Activated T-helper 1 cell treated with Interleukin-2 at 50 U/mL for 16 hours (primary cell): ENCODE measurements at places on chromosomes 16 and 17.

- no peak for DNase-seq
Observed at GRCh38 chr17:33285413-33285812, 7.7 kb downstream of the ASIC2 start.

GRCh38 chr16:30032083-30032819 lies 1.2 kb upstream of the TLCD3B start:
- peak; percentile 33 for DNase-seq

DNA sequence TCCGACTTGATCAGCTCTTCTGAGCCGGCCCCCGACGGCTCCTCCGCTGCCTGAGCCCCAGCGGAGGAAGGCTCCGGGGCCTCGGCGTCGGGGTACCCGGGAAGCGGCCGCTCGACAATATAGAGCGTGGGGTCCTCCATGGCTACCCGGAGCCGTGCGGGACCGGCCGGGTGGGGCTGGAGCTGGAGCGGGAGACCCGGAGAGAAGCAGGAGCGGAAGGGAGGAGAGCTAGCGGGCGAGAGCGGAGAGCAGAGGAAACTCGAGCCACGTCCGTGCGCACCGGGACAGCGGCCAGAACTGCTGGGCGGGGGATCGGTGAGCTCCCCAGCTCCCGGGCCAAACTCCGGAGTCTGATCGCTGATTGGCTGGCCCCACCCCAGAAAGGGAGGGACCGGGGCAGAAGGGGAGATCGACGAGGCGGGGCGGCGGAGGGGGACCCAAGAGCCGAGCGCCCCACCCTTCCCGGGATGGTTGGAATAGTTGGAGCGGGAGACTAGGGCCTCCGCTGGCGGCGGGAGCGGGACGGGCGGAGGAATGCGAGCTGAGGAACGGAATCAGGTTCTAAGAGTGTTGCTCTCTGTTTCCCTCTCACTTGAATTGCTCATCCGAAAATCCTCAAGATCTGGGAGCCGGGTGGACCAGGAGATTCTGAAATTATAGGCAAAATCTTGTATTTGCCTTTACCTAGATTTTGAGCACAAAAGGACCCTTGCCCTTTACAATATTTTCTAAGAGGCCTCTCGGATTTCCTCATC lies at the start of gene CAVIN1:
CAVIN1 (minus strand) TSS at position 299 of the 755 bp plus-strand sequence; CDS start at position 140, 159 bp downstream.
- no peak for DNase-seq

- DNase-seq = no peak
Observed at GRCh38 chr17:55518510-55518909, 7.3 kb upstream of the SMIM36 start.

GRCh38 chr17:71107136-71107535 lies 937.8 kb downstream of the KCNJ2 start:
- DNase-seq = no peak

DNA sequence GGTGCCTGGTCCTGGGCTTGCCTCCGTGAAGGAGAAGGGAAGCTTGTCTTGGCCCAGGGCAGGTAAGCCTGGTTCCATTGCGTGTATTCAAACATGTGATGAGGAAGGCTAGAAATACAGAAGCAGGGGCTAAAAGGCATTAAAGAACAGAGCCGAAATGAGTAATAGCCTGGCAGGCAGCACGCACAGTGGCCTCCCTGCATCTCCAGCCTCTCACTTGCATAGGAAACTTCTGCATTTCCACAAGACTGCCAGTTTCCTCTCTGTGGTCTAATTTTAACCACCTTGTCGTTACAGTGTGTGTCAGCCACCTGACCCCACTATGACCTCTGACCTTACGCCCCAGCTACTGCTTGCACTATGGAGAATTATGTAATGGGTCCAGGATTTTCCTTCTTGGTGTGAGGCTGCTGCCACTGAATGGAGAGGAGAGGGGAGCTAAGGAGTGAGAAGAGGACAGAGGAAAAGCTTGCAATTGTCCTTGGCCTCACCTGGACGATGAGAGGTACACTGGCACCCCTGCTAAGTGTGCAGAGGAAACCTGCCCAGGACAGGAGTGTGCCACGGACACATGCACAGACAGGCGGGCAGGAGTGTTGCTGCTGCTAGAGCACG lies 32.8 kb downstream of the HIC1 start:
- DNase-seq = no peak

DNA sequence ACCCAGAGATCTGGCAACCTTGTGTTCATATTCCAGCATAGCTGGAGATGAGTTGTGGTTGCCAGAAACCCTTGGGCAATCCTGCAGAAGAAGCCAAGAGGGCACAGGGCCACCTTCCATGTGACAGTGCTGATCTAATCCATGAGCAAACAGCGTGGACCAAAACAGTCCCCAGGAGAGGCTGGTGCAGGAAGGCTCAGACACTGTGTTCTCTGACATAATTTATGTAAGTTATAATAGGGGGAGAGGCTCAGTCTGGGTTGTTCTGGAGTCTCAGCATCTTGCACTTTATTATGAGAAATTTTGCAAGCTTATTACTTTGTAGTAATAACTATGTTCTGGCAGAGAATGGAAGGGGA lies 273.9 kb downstream of the HAPSTR1 start:
- DNase-seq = no peak

DNA sequence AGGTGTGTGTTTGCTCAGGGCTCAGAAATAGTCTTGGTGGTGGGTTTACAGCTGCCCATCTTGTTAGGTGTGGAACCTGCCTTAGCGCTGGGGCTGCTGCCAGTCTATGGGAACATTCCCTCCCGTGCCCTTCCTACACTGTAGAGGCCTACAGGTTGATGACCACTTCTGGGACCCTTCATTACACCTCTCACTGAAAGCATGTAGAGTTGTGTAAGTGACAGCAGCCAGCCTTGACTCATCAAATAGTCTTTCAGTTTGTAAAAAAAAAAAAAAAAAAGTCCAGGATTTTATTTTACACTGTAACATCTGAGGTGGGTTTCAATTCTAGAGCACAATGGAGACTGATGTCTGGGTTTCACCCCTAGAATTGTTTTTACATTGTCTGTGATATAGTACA lies 193.9 kb downstream of the SPECC1 start:
- DNase-seq = no peak

GRCh38 chr17:75854881-75855309 lies 240 bp downstream of the WBP2 start:
- no peak for DNase-seq

DNA sequence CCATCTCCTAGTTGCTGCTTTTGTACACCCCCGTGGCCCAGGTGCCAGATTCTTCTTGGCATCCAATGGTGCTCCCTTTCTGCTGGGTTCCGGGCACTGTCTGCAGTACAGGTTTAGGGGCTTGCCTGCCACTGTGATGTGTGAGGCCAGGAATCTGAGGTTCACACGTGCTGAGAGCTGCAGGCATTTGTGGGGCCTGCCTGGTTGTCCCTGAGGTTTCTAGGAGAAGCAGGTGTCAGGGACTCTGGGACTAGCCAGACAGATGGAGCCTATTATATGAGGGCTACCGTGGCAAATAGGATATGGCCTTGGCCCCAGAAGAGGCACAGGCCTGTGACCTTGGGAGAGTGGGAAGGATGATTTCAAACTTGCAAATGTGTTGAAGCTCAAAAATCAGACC lies 29.3 kb downstream of the NDEL1 start:
- DNase-seq = no peak

DNA sequence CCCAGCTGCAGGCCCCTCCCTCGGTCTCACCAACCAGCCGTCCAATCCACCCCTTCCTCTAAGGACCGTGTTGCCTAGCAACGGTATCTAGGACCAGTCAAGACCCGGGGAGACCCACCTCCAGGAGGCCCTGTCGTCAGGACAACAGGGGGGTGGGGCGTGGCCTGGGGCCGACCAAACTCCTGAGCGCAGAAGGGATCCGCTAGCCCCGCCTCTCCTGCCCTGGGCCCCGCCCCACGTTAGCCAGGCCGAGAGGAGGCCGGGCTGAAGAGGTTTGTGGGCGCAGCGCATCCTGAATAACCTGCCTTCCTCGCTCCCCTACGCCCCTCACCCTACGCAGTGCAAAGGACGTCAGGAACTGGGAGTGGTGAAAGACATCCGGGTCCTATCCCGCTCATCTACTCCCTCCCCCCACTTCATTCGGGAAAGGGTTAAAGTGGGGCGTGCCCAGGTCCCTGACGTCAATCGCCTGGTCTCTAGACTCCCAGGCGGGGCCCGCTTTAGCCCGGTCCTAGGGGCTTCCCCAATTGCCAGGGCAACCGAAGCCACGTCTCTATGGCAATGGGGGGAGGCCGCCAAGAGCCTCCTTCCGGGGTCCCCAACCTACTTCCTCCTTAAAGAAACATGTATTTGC lies 14.7 kb downstream of the DLG4 start:
- DNase-seq = peak; percentile 89

- no peak for DNase-seq
Observed at GRCh38 chr17:80957461-80957941, 34.1 kb upstream of the CHMP6 start.
